Stimulated activated CD8-positive, alpha-beta memory T cell treated with anti-CD3 and anti-CD28 coated beads, Interleukin-4, amount 100 ng/mL, for 48 hours (primary cell): ENCODE measurements at places on chromosomes 13 and 19.

DNA sequence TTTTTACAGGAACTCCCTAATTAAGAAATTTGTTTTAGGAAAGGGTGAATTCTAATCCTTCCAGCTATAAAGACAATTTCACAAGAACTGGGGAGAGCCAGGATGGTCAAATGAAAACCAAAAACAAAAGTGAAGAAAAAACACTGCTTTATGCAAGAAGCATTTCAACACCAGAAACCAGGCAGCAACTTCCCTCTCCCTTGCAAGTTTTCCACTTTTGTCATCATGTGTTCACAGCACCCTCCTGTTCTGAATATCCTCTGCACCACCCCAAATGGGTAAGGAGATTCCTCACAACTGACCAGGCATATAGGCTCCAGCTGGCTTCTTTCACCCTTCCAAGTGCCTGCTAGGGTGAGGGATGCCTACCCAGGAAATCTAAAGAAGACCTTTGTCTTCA is 328.1 kb downstream of the TBC1D4 start:
- DNase-seq: no peak

GRCh38 chr13:83008212-83008929 is 873.9 kb downstream of the SLITRK1 start:
- no peak for DNase-seq

GRCh38 chr19:50378169-50378862 is 2.1 kb downstream of the NR1H2 start:
- DNase-seq: no peak

DNA sequence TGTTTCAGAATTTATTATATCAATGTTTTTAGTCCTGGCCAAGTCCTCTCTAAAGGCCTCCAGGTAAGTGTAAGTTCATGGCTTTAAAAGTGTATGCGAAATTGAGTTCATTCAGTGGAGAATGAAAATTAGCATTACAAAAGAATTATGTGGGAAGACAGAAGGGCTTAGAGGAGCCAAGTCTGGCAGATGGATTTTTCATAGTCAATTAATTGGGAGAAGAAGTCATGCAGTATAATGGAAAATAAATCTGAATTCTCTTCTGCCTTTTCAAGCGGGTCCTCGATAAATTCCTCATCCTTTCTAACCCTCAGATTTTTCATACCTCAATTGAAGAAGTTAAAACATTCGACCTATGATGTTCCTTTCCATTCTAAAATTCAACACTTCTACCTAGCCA is 394.2 kb downstream of the ITGBL1 start:
- no peak for DNase-seq

DNA sequence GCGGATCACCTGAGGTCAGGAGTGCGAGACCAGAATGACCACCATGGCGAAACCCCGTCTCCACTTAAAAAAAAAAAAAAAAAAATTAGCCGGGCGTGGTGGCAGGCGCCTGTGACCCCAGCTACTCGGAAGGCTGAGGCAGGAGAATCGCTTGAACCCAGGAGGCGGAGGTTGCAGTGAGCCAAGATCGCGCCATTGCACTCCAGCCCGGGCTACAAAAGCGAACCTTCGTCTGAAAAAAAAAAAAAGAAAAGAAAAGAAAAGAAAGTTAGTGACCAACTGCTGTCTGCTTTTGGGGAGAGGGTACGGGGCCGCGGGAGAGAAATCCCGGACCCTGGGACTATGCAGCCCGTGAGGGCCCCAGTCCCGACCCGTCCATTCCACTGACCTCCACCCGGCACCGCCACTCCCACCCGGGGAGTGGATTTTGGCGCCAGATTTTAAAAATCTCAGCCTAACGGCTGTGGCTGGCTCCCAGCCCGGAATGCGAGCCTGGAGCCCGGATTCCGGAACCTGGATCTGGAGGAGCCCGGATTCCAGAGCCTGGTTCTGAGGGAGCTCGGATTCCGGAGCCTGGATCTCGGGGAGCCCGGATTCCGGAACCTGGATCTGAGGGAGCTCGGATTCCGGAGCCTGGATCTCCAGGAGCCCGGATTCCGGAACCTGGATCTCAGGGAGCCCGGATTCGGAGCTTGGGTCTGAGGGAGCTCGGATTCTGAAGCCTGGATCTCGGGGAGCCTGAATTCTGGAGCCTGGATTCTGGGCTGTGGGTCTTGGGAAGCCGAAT is 6.1 kb upstream of the LMNB2 start:
- DNase-seq: no peak

DNA sequence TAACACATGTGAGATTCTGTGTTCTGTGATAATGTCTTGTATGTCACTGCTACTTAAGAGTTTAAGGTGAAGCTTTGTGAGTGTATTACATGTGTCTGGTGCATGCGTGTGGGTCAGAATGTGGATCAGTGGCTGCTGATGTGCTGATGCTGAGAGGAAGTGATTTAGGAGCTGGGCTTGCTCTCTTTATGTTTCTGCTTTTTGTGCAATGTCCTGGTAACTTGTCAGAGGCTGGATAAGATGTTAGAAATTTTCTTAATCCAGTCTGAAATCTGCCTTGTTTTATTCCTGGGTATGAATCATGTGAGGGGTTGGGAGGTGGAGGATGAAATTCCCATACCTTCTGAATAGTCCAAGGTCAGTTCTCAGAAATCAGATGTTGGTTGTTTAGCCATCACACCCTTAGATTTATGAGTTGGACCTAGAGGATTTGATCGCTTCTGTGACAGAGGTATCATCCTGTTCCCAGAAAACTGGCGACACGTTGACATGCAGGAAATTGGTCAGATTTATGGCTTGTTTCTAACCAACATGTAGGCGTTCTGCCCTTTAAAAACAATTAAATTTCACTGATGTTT is 24.5 kb upstream of the CXCL17 start:
- no peak for DNase-seq

DNA sequence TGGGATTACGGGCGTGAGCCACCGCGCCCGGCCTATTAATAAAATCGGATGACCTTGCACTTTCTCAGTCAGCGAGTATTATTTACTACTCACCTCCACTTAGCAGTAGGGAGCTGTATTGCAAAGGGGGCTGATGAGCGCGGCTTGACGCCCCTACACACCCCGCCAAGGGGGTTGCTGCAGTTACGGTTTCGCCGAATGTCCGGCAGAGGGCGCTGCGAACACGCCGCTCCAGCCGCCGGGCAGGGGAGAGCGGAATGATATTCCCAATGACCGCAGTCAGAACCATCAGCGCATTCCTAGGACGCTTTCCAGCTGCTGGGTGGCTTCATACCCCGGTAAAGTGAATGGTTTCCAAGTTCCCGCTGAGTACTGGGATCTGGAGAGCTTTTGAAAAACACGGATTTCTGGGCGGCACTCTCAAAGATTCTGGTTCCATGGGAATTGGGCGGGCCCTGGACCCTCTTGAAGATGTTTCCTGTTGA is 30.0 kb upstream of the TPT1 start:
- peak; percentile 72 for DNase-seq

DNA sequence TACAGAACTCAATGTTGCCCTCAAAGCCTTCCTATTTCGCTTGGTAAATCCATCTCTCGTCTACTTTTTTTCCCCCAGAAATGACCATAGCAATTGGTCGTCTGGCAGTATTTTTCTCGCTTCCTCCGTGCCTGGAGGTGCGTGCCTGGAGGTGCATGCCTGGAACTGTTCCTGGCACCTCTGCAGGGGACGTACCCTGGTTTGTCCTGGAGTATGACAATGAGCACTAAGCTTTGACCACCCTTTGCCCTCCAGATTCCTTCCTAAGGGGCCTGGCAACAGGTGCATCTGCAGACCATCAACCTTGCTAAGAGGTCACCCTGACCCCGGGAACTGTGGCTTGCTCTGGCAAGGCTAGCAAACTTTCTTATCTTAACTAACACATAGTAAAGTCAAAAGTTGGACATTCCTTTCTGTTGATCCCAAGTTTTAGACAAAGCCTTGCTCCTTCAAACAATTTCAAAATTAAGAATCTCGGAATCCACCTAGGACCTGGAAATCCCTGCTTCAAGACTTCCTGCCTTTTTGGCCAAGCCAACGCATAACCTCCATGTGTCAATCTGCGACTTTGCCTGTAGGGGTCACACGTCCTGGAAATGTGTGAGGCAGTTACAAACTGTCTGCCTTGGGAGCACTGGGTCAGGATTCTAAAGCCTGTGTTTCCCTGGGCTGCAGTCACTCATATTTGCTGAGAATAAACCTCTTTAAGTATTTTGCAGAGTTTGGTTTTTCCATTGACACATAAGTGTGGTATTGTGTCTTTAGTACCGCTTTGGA is 28.8 kb upstream of the TUBGCP3 start:
- DNase-seq: peak; percentile 36

GRCh38 chr13:98044301-98044700 is 90.8 kb downstream of the IPO5 start:
- no peak for DNase-seq

DNA sequence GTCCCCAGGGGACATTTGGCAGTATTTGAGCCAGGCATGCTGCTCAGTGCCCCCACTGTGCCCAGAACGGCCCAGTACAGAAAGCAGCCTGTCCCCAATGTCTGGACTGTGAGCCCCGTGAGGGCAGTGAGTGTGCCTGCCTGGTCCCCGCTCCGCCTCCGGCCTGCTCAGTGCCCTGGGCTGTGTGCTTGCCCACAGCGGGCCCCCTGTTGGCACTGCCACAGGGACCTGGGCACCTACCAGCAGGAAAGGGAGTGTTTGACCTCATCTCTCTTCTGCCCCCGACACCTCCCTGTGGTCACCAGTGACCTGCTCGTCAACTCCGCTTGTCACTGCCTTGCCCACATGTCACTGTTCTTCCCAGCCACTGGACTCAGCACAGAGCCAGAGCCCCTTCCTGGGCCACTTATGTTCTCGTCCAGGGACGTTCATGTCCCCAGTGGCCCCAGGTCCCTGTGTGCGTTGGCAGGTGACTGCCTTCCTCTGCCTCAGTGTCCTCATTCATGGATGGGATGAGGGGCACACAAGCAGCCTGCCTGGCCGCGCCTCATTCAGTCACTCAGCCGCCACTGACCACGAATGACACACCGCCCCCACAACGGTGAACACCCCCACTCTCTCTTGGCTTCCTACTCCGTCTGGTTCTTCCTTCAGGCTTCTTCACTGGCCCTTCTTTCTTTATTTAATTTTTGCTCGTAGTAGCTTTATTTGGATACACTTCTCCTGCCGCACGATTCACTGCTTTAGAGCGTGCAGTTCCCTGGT is 2.8 kb downstream of the FZR1 start:
- DNase-seq: peak; percentile 47

- no peak for DNase-seq
Observed at GRCh38 chr13:36847606-36848005, 28.6 kb downstream of the RFXAP start.

- no peak for DNase-seq
Observed at GRCh38 chr19:54127688-54128440, 9.7 kb upstream of the CNOT3 start.

- no peak for DNase-seq
Observed at GRCh38 chr13:109412283-109412901, 374.0 kb downstream of the IRS2 start.

DNA sequence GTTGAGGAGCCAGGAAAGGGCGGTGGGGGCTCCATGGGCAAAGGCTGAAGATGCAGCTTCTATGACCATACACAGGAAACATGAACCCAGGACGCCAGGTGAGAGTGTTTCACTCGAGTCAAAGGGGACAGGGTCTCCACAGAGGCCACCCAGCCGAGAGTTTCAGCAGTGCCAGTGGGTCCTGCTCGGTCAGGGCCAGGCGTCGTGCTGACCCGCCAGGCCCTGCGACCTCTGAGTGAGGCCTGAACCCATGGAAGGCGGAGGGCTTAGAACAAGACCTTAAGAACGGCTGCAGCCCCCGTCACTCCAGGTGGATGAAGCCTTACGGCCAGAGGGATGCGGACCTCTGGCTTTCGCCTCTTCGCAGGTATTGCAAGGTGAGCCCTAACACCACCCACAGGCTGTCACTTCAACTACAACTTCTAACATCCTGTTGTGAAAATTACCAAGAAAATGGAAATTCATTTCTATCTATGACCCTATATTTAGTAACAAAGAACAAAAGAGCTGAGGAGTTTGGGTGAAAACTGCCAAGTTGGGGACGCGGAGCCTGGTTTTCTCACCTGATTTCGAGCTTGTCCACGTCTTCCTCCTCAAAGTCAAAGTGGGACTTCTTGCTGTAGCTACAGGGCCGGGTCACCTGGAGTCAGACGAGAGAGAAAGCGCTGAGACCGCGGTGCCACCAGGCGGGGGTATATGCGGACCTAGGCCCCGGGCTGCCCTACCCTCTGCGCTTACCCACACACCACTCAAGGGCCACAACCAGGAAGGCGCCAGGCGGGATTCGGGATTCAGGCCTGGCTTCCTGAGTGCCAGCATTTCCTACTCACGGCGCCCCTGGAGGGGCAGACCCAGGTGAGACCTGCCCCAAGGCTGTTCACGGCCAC is 50.1 kb upstream of the C13orf46 start:
- DNase-seq: no peak

DNA sequence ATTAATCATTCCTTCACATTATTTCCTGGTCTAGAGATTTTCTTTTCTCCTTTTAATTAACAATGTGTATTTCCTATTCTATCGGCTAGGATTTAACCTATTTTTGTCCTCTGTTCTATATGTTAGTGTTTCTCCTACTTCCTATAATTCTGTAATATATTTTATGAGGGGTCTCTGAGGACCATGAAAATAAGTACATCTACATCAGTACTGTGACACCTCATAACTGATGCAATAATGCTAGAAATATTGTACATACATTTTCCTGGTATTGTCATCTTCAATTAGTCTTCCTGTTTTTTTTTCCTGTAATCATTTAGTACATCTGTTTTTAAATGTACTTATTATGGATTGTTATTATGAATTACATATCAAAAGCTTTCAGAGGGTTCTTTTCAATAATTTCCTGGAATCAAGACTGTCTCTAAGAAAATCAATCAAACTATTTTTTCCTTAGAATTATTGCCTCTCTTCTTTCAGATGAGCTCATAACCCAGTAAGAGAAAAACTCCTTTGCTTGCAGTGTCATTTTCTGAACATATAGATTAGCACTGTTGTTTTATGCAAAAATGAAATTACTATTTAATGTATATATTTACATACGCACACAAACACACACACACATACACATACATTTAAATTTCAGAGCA is 1004.3 kb downstream of the SLITRK5 start:
- no peak for DNase-seq

DNA sequence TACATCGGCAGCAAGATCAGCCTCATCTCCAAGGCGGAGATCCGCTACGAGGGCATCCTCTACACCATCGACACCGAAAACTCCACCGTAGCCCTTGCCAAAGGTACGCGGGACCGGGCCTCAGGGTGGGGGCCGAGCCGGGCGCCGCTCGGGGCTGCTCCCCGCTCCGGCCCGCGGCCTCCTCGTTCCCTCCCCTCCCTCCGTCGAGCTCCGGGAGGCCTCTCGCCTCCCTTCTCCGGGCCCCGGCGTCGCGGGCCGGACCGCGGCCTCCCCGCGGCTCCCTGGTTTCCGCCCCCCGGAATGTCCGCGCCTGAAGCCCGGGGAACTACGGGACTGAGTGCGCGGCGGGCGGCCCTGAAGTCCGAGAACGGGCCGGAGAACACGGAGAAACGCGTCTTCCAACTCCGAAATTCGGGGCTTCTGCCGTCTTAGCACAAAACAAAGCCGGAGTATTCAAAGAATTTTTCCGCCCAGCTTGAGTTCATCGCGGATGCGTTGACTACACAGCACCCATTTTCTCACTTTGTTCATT is 423 bp downstream of the LSM14A start:
- peak; percentile 55 for DNase-seq
